ENCODE measurements at places on chromosomes 7 and 10. TPM values are rescaled to one million over a fixed set of nuclear protein-coding genes. Genes with fewer than 3 reads are reported as not detected.

The ANKRD30A gene
- not detected for total RNA-seq

The SFTPA1 gene
- not detected for total RNA-seq

The CDNF gene
- total RNA-seq, result 0.35 TPM

The SCD gene
- total RNA-seq, result 38.5 TPM

The UPK3BL1 gene
- 5.4 TPM for total RNA-seq

The ADCYAP1R1 gene
- 0.35 TPM for total RNA-seq
